Stimulated activated CD4-positive, alpha-beta T cell treated with anti-CD3 and anti-CD28 coated beads, TNF-alpha, amount 100 ng/mL, for 48 hours (primary cell): ENCODE measurements at places on chromosomes 16 and 17.
A peak's percentile ranks its signal among the peaks of the same experiment; 100 is the strongest.

- DNase-seq = no peak
Measured at GRCh38 chr16:85891033-85891775, 7.8 kb upstream of the IRF8 start.

- DNase-seq = no peak
Measured at GRCh38 chr17:63382826-63383225, 63.3 kb downstream of the CYB561 start.

- DNase-seq = peak; percentile 28
Measured at GRCh38 chr17:45234641-45235415, 13.1 kb downstream of the FMNL1 start.

GRCh38 chr17:19304751-19305150 is 57.8 kb downstream of the B9D1 start:
- DNase-seq = no peak

GRCh38 chr17:19411631-19412030 is 599 bp downstream of the RNF112 start:
- DNase-seq = no peak

- DNase-seq = no peak
Measured at GRCh38 chr16:801584-802363, 1.2 kb upstream of the GNG13 start.

- DNase-seq = no peak
Measured at GRCh38 chr16:57600048-57600835, 28.2 kb upstream of the ADGRG1 start.
